ENCODE measurements at places on chromosomes 11 and 22. TPM values are rescaled to one million over a fixed set of nuclear protein-coding genes. Genes with fewer than 3 reads are reported as not detected.
A peak's percentile ranks its signal among the peaks of the same experiment; 100 is the strongest.

The RRP8 gene
- total RNA-seq: 34.0 TPM

- DNase-seq: no peak
- peaks cover 12% of the 10 kb centered on the region for H3K27me3 ChIP-seq
- no peak overlapping the region for H3K4me3 ChIP-seq
- H3K4me1 ChIP-seq: peaks cover 14% of the 10 kb centered on the region
- no peak overlapping the region for H3K27ac ChIP-seq
Measured at GRCh38 chr11:74307434-74307833, 4.0 kb downstream of the P4HA3 start.

DNA sequence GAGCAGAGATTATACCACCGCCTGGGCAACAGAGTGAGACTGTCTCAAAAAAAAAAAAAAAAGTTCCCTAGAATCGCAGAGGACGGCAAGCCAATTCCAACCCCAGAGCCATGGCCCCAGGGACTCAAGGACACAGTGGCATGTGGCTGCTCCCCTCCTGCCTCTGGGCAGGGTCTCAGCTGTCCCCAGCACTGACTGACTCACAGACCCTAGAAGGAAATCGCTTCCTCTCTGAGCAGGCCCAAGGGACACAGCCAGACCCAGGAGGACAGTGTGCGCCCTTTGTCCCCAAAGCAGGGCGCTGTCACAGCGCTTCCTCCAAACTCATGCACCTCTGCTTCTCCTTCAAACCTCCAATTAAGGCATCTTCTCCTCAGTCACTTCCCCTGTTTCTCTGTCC lies 2.3 kb downstream of the PACSIN3 start:
- peak overlapping the region; percentile 75 for H3K4me3 ChIP-seq
- peak overlapping the region; percentile 91 for H3K27ac ChIP-seq
- peaks cover 17% of the 10 kb centered on the region for H3K36me3 ChIP-seq
- DNase-seq: no peak

DNA sequence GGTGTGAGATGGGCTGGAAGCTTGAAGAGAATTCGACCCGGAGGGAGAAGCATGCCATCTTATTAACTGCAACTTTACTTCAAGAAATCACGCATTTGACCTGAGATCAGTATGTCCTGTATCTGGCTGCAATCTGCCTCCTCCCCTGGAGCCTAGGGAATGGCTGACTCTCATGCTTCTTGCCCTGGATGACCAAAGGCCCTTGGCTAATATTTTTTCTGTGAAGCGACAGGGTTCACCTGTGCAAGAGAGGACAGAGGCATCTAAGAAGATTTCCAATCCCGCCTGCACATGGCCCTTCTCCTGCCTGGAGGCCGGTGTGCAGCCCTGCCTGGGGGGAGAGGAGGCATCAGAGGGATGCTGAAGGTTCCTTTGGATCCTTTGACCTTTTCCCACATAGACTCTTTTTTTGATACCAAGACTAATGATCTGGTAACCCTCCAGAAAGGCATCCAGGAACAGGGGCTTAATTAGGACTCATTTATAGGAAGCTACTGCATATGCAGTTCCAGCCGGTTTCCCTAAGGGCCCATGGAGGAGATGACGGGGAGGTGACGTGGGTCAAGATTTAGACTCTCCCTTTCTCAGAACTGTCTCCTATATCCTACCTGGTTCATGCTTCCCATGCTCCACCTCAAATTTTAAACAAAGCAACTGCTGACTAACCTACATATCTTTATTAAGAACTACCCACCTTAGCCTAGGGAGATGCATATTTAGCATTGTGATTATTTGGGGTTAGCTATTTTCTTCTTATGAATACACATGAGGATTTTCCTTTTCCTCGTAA lies 50.8 kb downstream of the NTM start:
- H3K4me3 ChIP-seq: no peak overlapping the region
- H3K27me3 ChIP-seq: no peaks in the 10 kb centered on the region
- H3K4me1 ChIP-seq: no peaks in the 10 kb centered on the region
- H3K27ac ChIP-seq: no peak overlapping the region
- no peaks in the 10 kb centered on the region for H3K36me3 ChIP-seq

DNA sequence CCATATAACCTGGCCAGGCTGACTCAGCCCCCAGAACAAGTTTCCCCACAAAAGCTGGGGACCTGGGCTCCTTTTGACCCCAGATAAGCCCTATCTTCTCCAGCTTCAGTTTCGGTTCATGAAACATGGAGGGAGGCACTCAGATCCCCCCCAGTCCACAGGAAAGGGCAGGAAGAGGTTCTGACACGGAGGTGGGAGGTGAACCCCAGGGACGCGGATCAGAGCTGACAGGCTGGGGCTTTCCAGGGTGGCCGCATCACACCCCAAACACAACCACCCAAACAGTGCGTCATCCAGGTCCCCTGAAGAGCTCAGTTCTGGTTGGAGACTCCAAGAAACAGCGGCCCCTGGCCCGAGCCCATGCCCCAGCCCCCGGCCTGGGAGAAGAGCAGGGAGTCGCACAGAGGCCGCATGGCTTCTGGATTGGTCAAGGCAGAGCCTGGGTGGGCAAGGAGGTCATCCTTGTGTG lies 44.3 kb upstream of the A4GALT start:
- DNase-seq: no peak
- no peaks in the 10 kb centered on the region for H3K27me3 ChIP-seq
- no peak overlapping the region for H3K4me3 ChIP-seq

- no peaks in the 10 kb centered on the region for H3K27me3 ChIP-seq
- no peak overlapping the region for H3K4me3 ChIP-seq
- DNase-seq: no peak
- no peak overlapping the region for H3K27ac ChIP-seq
Measured at GRCh38 chr11:47071791-47072261, 104.9 kb downstream of the ARFGAP2 start.

DNA sequence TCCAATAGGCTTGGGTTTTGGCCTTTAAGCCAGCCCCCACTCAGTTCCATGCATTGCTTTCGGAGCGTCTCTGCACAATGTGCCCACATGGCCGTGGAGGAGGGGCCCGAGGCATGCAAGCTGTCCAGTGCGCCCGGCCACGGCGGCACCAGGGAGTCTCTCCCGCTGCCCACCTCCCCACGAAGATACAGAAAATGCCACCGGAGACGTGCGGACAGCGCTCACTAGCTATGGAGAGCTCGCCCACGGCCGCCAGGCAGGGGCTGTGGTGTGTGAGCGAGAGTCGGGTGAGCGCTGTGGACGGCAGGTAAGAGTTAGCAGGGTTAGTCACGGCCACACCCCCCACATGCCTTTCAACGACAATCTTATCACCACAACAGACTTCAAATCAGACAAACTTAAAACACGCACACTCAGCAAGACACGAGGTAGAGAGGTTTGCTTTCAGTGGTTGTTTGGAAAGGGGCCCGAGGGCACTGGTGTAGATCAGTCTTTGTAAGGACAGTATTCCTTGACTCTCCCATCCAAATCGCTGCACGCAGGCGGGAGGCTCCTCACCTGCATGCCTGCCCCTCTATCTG lies 18.7 kb upstream of the BID start:
- no peak overlapping the region for H3K4me3 ChIP-seq
- no peaks in the 10 kb centered on the region for H3K4me1 ChIP-seq
- DNase-seq: no peak
- peaks cover 51% of the 10 kb centered on the region for H3K36me3 ChIP-seq
